ENCODE measurements at places on chromosomes 12 and 14.

DNA sequence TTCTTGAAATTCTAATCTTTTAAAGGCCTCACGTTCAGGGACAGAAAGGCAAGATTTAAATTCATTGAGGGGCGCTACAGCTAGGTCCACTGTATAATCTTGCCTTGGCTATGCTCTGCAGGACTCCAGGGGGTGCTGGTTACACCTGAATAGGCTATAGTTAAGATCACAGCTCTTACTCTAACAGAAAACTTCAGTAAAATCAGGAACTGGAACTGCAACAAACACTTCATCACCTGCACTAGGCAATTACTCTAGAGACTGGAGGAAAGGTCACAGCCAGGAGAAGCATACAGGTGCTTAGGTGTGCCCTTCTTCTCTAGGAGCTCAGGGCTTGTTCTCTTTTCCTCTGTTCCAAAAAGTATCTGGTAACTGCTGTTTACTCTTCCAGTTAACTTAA is 20.9 kb downstream of the SLCO1C1 start:
- no peak for DNase-seq

DNA sequence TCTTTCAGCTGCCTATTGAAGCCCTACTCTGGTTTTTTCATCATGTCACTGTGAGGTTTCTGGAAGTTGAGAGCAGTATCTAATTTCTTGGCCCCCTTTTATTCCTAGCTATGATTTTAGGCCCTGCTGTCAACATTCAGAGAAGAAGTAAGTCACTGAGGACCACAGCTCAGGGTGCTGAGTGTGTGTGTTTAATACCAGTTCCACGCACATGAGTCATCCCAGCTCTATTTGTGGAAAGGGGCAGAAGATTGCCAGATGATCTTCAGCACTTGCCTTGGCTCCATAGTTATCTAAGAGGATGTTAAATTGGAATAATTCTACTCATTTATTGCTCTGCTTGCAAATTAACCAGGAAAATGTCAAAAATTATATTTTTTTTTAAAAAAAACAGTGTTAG is 65.5 kb upstream of the SLC38A4 start:
- no peak for DNase-seq

DNA sequence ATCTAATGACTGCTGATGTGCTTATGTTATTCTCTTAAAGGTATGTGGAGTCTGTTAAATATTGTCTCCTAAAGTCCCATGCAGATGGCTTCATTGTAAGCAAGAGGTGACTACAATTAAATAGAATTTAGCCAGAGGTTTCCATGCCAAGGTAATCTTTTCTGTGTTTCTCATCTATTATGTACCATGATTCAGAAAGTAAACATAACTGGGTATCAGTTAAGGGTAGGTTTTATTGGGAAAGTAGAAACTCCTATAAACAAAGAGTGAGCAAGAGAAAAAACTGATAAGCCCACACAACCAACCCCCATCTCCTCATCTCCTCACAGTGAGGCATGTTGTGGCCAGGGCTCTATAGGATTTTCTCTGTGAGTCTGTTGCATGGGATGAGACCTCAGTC is 611.7 kb downstream of the SNAPC1 start:
- DNase-seq: no peak

- peak; percentile 73 for DNase-seq
Observed at GRCh38 chr14:60508707-60509437, at the start of gene SIX6. Gene SIX6 (plus strand): TSS chr14:60509146. CDS start chr14:60509399, 253 bp downstream.

DNA sequence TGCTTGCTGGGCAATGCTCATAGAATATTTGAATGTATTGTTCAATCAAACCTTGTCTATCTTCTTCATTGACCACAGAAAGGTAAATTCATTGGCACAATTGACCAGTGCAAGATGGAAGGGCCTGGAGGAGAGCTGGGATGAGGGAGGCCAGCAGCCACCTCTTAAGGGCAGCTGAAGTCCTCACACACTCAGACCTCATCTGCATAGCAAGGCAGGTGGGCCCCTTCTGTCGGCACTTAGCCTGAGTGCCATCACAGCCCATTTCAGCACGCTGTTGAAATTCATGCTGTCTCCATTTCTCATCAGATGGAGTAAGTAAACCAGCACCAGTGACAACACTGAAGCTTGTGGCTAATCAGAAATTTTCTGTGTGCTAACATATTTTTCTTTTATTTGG is 25.4 kb upstream of the HMGA2 start:
- DNase-seq: no peak

- DNase-seq: peak; percentile 93
Observed at GRCh38 chr14:74217672-74218448, 21.4 kb upstream of the VSX2 start.

DNA sequence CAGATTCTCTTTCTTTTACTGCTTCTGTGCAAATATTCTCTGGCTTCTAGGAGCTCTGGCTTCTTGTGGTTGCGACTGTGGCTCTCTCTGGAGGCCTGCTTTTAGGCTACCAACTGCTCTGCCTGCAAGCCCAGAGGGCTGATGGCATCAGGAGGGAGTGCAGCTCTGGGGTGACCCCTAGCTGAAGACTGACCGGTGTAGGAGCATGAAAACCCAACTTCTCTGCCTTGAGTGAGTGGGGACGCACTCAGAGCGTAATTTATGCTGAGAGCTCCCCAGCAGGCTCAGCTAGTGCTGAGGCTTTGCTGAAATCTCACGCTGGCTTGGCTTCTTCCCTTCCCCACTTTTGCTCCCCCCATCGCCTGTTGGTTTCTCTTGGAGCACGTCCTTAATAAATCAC is 29.9 kb upstream of the RBM19 start:
- no peak for DNase-seq

DNA sequence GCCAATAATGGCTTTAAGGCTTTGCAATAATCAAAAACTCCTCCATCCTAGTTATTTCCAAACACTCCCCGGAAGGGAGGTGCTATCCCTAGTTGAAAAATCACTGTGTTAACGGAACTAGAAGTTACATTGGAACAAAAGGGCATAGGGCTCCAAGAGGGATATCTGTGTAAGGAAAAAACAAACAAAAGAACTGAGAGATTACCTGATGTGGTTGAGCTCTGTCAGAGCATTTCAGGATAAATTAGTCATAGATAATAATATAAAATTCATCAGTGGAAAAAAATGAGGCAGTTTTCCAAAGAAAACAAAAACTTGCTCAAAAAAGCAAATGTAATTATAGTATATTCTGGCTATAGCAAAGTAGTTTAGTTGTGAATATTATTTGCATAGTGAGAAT is 27.4 kb upstream of the PAPLN start:
- DNase-seq: no peak

GRCh38 chr12:131093604-131093955 is 139.9 kb downstream of the ADGRD1 start:
- no peak for DNase-seq

GRCh38 chr12:88553941-88554658 is 26.2 kb downstream of the KITLG start:
- DNase-seq: no peak

GRCh38 chr12:95653771-95654546 is 102.7 kb upstream of the USP44 start:
- no peak for DNase-seq

DNA sequence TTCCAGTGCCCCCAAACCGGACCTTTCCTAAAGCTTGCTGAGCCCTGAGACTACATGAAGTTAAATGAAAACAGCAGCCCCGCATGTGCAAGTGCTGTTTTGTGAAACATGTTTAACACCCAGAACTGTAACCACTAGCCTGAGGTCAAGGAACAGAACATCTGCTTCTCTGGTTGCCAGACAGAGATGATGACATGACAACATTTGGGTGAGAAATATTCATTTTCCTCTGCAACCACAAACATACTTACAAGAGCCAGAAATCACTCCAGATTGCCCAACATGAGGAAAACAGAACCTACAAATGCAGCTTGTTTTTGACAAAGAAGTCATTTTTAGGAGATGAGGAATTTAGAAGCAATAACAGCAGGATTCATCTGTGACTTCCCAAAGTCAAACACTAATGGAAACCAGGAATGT is 110.4 kb downstream of the BCAT1 start:
- DNase-seq: no peak

GRCh38 chr12:65195387-65196055 is 26.1 kb downstream of the LEMD3 start:
- no peak for DNase-seq

GRCh38 chr14:26204728-26205479 is 392.9 kb downstream of the NOVA1 start:
- peak; percentile 65 for DNase-seq

- no peak for DNase-seq
Observed at GRCh38 chr12:1716215-1716862, 25.5 kb downstream of the ADIPOR2 start.

DNA sequence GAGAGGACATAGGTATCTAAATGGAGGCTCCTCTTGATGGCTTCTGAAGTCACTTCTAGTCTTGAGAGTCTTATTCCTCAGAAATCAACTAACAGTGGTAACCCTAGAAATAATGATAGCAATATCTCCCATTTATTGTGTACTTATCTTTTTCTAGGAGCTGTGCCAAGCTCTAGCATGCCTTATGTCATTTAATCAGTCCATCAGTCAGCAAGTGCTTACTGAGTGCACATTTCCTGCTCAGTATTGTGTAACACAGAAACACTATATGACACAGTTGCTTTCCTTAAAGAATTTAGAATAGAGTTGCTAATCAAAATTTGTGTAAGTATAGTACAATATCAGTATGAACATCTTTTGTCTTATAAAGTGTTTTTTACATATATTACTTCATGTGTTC is 36.6 kb downstream of the KRT76 start:
- no peak for DNase-seq

GRCh38 chr14:99242816-99243721 is 28.9 kb downstream of the BCL11B start:
- DNase-seq: no peak

DNA sequence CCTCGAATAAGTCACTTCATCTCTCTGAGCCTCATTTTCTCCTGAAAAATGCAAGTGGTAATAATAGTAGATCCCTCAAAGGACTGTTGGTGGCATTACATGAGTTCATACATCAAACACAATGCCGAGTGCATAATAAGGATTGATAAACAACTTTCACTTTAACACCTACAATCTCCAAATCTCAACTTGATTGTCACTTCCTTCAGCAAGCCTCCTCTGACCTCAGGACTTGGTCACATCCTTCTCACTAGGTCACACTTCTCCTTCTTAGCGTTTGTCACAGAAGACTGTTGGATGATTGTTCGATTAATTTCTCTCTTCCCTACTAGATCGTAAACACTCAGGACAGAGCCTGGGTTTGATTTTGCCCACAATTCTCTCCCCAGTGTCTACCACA is 7.9 kb upstream of the PRKAB1 start:
- DNase-seq: no peak

- no peak for DNase-seq
Observed at GRCh38 chr12:14850929-14851663, 7.8 kb upstream of the ART4 start.

GRCh38 chr12:2710701-2711100 is 84.1 kb upstream of the FKBP4 start:
- DNase-seq: no peak

- DNase-seq: no peak
Observed at GRCh38 chr12:91332302-91332701, 149.7 kb upstream of the DCN start.

DNA sequence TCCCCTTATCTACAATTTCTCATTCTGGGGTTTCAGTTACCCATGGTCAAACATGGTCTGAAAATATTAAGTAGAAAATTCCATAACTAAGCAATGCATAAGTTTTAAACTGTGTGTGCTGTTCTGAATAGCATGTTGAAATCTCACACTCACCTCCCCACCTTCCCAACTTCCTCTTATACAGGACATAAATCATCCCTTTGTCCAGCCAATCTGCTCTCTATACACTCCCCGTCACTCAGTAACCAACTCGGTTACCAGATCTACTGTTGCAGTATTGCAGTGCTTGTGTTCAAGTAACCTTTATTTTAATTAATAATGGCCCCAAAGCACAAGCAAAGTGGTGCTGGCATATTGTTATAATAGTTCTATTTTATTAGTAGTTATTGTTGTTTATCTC is 420.5 kb downstream of the GXYLT1 start:
- DNase-seq: no peak

DNA sequence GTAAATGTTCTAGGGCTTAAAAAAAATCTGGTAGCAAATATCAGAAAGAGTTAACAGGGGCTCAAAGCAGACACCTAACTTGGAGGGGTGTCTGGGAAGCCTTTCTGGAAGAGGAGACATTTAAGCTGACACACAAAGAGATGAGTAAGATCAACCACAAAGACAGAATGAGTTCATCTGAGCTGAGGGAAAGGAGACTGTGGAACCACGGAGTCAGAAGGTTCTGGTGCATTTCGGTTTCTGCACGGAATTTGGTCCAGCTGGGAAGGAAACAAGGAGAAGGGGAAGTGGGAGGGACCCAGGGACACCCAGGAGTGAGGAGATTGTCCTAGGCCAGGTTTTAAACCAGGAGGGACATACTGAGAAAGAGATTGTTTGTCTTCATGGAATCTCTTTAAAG is 161.1 kb downstream of the PHETA1 start:
- no peak for DNase-seq

DNA sequence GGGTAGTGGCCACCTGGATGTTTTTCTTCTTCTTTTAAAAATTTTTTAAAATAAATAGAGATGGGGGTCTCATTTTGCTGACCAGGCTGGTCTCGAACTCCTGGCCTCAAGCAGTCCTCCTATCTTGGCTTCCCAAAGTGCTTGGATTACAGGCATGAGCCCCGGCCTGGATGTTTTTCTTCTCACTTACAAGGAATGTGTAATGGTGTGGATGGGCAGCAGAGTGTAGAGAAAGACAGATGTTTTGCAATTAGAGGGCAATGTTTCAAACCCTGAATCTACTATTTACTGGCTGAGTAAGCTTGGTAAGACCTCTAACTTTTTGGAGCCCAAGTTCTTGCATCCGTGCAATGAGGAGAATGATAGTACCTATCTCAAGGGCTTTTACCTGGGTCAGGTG is 48.1 kb downstream of the ADCK1 start:
- no peak for DNase-seq

DNA sequence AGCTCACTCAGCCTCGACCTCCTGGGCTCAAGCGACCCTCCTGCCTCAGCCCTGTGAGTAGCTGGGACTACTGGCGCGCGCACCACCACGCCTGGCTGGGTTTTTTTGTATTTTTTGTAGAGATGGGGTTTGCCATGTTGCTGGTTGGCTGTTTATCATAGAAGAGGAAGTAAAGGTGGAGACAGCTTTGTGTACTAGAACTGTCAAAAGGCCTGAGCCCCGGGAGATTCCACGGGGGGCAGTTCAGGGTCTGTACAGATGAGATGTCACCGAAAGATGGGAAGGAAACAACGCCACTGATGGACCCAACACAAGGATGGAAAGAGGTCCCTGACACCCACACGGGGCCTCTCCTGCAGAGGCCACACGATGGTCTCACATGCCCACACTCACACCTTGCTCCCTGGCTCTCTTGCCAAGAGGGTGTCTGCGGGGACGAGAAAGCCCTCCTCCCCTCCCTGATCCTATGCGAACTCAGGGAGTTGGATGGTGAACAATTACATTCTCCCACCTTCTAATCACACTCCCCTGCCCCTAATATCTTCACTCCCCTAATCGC is 66.6 kb downstream of the KDM2B start:
- no peak for DNase-seq

GRCh38 chr12:22467190-22467589 is 77.2 kb downstream of the C2CD5 start:
- no peak for DNase-seq

- DNase-seq: peak; percentile 39
Observed at GRCh38 chr14:33362934-33363333, 424.3 kb downstream of the NPAS3 start.

Measured in nephron progenitor cell (in vitro differentiated cells).